Pancreas (tissue), 10 donors: ENCODE measurements at places on chromosomes 16 and 17.

- DNase-seq, result no peak
These were observed 10.3 kb downstream of the MRC2 start for GRCh38 chr17:62637809-62638208.

- DNase-seq, result peak; percentile 91
These were observed at the start of gene STAT5B for GRCh38 chr17:42276359-42276608. Gene STAT5B (minus strand): TSS chr17:42276391. CDS start chr17:42232127, 44,264 bp downstream.

- no peak for DNase-seq
These were observed 21.1 kb downstream of the TMC6 start for GRCh38 chr17:78107457-78107856.

- DNase-seq, result no peak
These were observed 217.0 kb upstream of the DYNLRB2 start for GRCh38 chr16:80323808-80324195.

DNA sequence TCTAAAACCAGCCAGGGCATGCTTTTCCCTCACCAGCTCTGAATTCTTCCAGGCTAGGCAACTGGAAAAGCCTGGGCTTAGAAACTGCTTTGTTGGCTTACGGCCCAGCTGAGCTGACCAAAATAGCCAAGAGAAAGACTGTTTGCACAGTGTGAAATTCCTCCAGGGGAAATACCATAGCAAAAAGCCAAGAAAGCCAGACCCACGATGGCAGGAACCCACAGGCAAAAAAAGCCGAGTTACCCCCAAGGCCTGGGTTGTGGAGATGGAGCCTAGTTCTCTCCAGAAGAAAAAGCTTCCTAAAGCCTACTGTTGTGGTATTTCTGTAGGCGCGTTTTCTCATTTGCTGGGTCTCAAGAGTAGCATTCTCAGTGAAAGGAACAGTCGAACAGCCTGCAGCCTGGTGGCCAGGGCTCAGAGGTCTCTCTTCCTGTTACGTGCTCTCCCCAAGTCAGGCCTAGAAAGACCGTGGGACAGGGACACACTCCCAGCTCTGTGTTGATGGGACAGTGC lies 9.2 kb downstream of the SP2 start:
- peak; percentile 44 for DNase-seq

DNA sequence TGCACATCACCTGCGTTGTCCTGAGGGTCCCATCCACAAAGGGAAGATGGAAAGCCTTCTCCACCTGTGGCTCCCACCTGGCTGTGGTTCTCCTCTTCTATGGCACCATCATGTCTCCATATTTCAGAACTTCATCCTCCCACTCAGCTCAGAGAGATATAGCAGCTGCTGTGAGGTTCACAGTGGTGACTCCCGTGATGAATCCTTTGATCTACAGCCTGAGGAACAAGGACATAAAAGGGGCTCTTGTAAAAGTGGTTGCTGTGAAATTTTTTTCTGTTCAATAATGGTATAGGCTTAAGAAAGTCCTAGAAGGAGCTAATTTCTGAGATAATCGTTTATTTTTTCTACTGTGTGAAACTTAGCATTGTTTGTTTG lies 18.7 kb downstream of the ZNF200 start:
- DNase-seq, result no peak

- DNase-seq, result no peak
These were observed 34.1 kb downstream of the EEF2K start for GRCh38 chr16:22240023-22240710.

DNA sequence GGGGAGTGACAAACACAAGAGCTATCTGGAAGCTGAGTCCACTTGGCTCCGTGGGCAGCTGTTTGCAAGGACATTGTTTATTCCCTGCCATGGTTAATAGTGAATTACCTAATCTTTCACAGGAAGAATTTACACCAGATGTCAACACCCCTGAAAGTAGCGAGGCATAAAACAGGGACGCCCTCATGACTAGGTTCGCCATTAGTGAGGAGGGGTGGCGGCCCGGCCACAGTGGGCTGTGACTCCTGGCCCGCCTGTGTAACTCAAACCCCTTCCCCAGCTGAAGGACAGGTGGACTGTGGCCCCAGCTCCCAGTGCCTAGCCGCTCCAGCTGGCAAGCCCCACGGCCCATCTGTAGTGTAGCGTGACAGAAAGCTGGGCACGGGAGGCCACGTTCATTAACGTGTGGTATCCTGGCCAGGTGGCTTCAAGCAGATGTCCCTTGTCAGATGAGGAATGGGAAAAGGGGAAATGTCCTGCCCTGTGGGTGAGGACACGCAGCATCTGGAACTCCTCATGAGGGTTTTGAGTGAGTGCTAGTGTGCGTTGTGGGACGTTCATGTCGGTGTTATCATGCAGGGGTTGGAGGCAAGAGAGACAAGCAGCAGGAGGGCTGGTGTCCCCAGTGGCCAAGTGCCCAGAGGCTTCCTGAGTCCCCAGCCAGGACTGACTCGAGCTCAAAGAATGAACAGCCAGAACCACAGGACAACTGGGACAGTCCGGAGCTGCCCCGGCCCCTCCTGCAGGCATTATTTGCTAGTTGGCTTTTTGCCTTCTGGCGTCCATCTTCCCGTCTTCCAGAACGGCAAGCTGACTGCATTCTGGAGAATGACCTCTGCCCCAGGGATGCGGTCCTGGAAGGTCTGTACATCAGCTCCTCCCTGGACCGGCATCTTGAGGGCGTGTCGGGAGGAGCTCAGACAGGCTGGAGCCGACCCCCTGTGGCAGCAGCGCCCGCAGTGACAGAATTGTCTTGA lies 19.2 kb downstream of the KDM8 start:
- DNase-seq, result peak; percentile 57

DNA sequence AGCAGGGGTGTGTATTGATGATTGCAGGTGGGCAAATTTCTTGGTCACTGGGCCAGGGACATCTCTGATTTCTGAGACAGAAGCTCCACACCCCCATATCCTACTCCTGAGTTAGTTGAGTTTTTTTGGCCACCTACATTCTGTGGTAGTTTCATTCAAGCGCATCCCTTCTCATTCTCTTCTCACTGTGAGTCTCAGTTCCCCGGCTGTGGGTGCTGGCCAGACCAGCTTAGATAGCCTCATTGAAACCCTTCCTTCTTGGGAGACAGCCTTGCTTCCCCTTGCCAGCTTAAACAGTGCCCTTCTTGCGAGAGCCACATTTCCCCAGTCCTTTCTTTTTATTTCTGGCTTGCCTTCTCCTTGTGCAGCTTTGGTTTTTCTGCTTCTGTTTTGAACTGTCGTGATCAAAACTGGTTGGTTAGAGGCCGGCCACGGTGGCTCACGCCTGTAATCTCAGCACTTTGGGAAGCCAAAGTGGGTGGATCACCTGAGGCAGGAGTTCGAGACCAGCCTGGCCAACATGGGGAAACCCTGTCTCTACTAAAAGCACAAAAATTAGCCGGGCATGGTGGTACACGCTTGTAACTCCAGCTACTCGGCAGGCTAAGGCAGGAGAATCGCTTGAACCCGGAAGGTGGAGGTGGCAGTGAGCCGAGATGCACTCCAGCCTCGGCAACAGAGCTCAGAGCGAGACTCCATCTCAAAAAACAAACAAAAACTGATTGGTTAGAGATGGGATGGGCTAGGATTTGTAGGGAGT lies 2.8 kb downstream of the GPT2 start:
- DNase-seq, result no peak
